ENCODE measurements at places on chromosomes 7 and 10. TPM values are rescaled to one million over a fixed set of nuclear protein-coding genes. Genes with fewer than 3 reads are reported as not detected.

CTAGE4 gene
- total RNA-seq, result 0.29 TPM

BBS9 gene
- total RNA-seq, result 16.1 TPM

CPED1 gene
- 28.2 TPM for total RNA-seq

ACSM6 gene
- not detected for total RNA-seq

ZEB1 gene
- 99.4 TPM for total RNA-seq

EGFR gene
- total RNA-seq, result 40.9 TPM

FFAR4 gene
- not detected for total RNA-seq

PIK3CG gene
- 3.2 TPM for total RNA-seq

TEX47 gene
- not detected for total RNA-seq

LIPN gene
- not detected for total RNA-seq

OGA gene
- total RNA-seq, result 41.7 TPM

NODAL gene
- total RNA-seq, result not detected

CALHM3 gene
- total RNA-seq, result 6.8 TPM

LRMDA gene
- 7.9 TPM for total RNA-seq

CNNM1 gene
- total RNA-seq, result 1.4 TPM

AKR1C8 gene
- not detected for total RNA-seq

TSPAN13 gene
- total RNA-seq, result 5.5 TPM

H2BK1 gene
- total RNA-seq, result not detected

SEMA4G gene
- total RNA-seq, result 0.84 TPM

RPP30 gene
- 97.6 TPM for total RNA-seq

NPSR1 gene
- not detected for total RNA-seq

FASTK gene
- total RNA-seq, result 66.5 TPM

GIMAP1 gene
- not detected for total RNA-seq

CTTNBP2 gene
- total RNA-seq, result 0.48 TPM

COL13A1 gene
- total RNA-seq, result 17.1 TPM

NUTM2A gene
- not detected for total RNA-seq

SPDYE2B gene
- total RNA-seq, result not detected

ASAH2 gene
- 0.39 TPM for total RNA-seq

EN2 gene
- not detected for total RNA-seq

ASZ1 gene
- not detected for total RNA-seq

FOXP2 gene
- total RNA-seq, result 0.10 TPM

IFT22 gene
- 58.2 TPM for total RNA-seq

SORBS1 gene
- 2.1 TPM for total RNA-seq

JAZF1 gene
- 9.1 TPM for total RNA-seq

UCMA gene
- total RNA-seq, result not detected

OPN4 gene
- total RNA-seq, result not detected

RBAK gene
- total RNA-seq, result 7.7 TPM

ACTL6B gene
- total RNA-seq, result not detected

Measured in RPMI7951 (cell line).